ENCODE measurements at places on chromosomes 5 and 9.

- no peak for DNase-seq
Measured at GRCh38 chr9:6880626-6881025, 122.9 kb downstream of the KDM4C start.

DNA sequence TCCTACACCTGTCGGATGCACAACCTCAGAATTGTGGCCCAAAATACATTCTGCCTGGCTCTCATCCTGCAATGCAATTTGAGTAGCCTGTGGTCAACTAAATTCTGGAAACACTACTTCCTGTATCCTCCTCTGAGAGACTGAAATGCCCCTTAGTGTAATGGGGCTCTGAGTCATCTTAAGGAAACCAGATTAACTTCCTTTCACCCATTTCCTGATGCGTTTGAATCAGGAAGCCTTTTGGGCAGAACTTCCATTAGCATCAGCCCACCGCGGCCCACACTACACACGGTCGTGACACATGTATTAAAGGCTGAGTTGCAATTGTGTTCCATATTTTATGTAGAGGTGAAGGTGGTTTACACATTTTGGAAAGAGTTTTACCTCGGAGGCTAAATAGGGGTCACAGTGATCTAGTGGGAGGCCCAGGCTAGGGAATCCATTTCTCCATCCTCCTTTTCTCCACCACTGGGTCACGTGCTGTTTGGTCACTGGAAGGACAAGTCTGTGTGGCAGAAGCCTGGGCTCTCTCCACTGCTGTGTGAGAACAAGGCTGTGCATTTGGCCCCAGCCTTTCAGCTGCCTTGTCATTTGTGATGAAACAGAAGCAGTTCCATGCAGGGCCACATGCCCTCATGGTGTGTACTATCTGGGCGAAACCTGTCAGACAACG, 55.9 kb downstream of the DAP start:
- DNase-seq: no peak

- no peak for DNase-seq
Measured at GRCh38 chr9:89985068-89985467, 380.3 kb downstream of the GADD45G start.

DNA sequence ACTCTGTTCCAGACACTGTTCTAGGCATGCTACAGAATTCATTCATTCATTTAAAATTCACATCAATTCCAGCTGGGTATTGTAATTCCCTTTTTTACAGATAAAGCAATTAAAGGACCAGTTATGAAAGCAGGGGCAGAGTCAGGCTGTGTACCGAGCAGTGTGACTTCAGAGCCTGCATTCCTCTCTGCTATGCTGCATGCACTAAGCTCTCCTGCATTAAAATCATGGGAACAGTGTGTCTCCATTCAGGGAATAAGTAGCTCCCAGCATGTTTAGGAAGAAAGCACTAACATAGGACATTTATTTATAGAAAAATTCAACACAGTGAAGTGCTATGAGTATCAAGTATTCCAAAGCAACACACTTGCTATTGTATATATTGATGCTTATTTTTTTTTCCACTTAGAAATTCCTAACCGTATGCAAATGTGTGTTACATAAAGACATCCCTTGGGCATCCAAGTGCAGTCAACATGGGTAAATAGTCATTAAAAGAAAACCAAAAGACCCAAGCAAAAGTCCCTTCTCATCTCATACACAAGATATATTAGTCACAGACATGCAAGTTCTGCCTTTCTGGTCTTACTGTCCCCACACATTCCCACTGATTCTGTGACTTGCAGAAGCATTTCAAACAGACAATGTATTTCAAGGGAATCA, 173.7 kb downstream of the GABRB2 start:
- DNase-seq: no peak

DNA sequence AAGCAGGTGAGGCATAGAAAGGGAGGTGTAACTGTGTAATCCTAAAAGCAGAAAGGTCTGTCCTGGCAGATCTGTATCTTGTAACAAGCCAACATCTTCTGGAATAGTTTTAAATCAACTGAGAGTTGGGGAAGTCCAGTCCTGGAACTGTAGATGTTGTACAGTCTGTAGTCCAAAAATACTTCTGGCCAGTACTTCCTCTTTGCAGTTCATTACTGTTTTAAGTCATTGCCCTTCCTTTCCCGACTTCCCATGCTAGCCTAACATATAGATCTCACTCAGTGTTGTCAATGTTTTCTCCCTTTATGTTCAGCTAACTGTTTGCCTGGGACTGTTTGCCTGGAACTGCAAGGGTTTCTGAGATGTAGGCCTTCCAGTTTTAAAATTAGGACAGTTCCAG, 168.5 kb upstream of the ISL1 start:
- no peak for DNase-seq

- DNase-seq: no peak
Measured at GRCh38 chr9:114811966-114812636, 6.3 kb upstream of the TNFSF15 start.

GRCh38 chr5:76790632-76791290, 28.1 kb upstream of the F2RL1 start:
- peak; percentile 93 for DNase-seq

Measured in fibroblast of the conjunctiva (primary cell).